ENCODE measurements at places on chromosomes 5 and 9. TPM values are rescaled to one million over a fixed set of nuclear protein-coding genes. Genes with fewer than 3 reads are reported as not detected.

DNA sequence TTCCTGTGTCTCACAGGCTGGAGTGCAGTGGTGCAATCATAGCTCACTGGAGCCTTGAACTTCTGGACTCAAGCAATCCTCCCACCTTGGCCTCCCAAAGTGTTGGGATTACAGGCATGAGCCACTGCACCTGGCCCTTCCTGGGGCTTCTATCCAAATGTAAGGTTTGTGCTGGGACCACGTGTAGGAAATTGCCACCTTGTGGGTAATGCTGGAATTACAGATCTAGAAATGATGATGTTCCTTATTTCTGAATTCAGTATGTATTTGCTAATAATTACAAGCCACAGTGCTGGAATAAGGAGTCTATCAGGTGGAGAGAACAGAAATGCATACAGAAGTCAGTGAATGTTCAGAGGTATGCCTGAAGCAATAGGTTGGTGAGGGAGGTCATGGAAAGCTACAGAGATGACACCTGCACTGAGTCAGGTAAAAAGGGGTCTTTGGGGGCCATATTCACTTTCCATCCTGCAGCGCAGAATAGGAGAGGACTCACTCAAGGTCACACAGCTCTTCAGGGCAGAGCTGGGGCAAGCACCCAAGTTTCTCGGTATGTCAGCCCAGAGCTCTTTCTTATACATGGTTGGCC is 8.8 kb upstream of the IGFBPL1 start:
- no peak for DNase-seq

Gene SH3TC2
- 1.3 TPM for polyA plus RNA-seq

- DNase-seq: no peak
Measured at GRCh38 chr5:76789991-76790581, 28.7 kb upstream of the F2RL1 start.

GRCh38 chr5:5605170-5605764 is 182.8 kb downstream of the ICE1 start:
- no peak for DNase-seq

Gene MYOZ3
- polyA plus RNA-seq: 13.0 TPM

Gene SPINK7
- polyA plus RNA-seq: 0.35 TPM

Gene TEX48
- not detected for polyA plus RNA-seq

DNA sequence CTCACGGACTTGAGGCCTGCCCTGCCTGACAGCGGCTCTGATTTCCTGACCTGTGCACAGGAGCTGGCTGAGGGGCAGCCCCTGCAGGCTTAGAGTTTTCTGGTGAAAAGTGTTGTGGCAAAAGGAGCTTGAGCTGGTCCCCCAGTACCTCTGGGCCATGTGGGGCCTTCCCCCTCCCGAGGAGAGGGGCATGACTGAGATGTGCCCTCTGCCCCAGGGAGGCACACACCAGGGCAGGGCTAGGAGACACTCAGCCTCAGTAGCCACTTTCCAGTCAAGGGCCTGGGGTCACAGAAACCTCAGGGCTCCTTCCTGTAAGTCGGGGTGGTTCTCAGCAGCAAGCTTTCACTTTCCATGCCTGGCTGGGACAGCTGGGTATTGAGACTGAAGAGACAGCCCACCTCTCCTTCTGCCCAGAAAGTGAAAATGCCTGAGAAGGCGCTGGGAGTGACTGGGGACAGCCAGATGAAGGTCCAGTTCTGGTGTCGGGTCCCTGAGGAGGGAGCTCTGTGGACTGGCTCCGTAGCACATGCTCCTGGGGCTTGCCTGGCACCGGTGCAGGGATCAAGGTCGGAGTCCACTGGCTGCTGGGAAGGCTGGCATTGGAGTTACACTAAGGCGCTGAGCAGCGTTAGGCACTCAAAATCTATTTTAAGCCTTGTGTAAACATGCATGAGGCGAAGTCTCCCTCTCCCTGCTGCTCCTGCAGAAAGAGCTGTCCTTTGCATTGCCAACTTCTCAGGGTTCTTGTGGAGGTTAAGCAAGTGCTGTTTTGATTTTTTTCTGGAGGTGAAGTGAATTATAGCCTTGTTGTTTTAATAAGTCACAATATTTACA is 394.9 kb downstream of the GADD45G start:
- peak; percentile 73 for DNase-seq

- no peak for DNase-seq
Measured at GRCh38 chr9:115276621-115277020, 158.7 kb upstream of the TNC start.

- no peak for DNase-seq
Measured at GRCh38 chr5:119336845-119337580, 18.8 kb upstream of the TNFAIP8 start.

Gene FOXE1
- polyA plus RNA-seq: not detected

DNA sequence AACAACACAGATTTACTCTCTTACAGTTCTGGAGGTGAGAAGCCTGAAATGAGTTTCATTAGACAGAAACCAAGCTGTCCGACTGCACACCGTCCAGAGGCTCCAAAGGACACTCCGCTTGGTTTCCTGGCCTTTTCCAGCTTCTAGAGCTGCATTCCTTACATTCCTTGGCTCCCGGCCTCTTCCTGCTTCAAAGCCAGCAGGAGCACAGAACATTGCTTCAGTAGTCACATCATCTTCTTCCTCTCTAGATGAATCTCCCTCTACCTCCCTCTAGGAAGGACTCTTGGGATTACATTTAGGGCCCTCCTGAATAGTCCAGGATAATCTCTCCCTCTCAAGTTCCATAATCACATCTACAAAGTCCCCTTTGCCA is 213.3 kb downstream of the CDK5RAP2 start:
- no peak for DNase-seq

GRCh38 chr9:9820436-9820835 is 792.4 kb downstream of the PTPRD start:
- DNase-seq: no peak

Gene SPINK4
- not detected for polyA plus RNA-seq

Gene GAPT
- polyA plus RNA-seq: 0.75 TPM

Gene CARD19
- polyA plus RNA-seq: 18.1 TPM

DNA sequence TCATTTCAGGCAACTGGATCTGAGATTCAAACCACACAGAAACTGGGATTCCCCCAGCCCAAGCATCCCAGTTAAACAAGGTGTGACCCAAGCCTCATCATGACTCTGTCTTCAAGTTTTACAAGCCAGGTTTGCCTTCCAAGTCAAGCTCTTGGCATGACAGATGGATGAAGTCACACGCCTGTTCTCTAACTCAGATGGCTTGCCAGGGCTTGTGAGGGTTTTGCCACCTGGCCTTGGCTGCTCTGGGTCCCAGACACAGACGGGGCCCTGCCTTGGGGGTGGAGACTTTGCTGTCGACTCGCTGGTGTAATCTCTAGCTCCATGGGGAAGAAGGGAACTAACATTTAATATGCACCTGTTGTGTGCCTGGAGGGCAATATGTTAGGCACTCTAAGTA is 95.8 kb upstream of the RARS1 start:
- no peak for DNase-seq

Gene CRHBP
- polyA plus RNA-seq: 0.48 TPM

DNA sequence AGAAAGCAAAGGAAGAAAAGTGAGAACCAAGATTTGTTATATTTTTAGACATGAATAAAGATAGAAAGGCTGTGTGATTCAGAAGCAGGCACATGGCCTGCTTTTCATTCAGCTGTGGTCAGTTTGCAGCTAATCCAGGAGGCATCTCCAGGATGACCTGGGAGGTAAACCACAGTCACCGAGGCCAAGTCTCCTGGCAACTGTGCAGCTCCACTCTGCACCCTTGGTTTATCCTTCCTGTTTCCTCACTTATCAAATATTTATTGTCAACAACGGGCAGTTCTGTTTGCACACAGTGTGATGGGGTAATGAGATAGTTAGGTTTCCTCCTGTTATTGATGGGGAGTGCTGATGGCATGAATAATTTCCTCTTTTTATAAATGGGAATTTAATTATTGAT is 243.0 kb downstream of the PSAT1 start:
- DNase-seq: no peak

Gene STKLD1
- 2.6 TPM for polyA plus RNA-seq

DNA sequence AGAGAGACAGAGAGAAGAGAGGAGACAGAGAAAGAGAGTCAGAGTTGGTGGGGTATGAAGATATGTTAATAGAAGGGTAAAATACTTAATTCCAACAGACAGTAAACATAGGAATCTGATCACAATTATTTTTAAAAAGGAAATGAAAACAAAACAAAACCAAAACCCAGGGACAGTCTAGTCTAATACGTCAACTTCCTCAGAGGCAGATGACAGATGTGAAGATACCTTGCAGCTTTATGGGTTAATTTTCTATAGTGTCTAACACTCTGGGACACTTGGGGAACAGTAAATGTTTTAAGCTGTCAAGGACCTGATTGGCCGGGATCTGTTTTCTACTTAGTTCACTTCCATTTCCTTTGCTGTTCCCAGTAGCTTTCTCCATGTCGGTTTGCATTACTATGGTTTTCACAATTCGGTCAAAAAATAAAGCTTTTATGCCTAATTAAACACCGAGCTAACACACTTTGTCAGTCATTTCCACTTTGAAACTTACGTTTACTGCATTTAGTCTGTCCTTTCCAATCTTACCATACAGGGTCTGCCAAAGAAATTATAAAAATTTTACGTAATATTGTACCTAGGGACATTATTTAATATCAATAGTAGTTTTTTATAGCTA is 216.5 kb downstream of the MCTP1 start:
- DNase-seq: no peak

GRCh38 chr5:18152671-18153070 is 518.4 kb downstream of the TAF11L14 start:
- no peak for DNase-seq

GRCh38 chr9:95627802-95628201 is 111.0 kb upstream of the PTCH1 start:
- no peak for DNase-seq

Gene PCDHB12
- polyA plus RNA-seq: 5.1 TPM

GRCh38 chr9:113641100-113641885 is 177.8 kb downstream of the RGS3 start:
- no peak for DNase-seq

DNA sequence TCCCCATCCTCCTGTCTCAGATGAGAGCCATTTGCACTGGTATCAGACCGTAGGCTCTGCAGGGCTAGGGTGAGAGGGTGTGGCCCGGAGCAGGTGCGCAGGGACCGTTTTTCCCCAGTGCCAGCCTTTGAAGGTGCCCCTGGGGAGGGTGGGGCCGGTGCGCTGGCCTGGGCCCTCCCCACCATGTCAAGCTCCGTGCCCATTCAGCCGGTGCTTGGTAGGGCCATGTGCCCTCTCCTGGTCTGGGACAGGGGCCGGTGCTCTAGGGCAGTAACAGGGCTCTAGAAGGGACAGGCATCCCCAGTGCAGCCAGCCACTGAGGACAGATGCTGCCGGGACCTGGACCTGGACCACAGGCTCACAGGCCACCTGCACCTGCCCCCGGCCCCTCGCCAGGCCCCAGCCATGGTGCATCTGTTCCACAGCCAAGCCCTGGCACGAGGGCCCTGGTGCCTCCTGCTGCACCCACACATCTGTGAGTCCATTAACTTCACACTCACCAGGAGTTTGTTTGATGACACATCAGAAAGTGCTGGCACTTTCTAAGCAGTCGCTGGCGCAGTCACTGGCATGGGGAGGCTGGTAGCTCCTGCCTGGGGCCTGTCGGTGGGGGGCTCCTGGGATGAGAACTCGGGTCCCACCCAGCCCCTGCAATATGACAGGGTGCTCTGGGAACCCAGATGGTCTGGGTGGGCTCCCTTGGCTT is 5.0 kb upstream of the QRFP start:
- no peak for DNase-seq

GRCh38 chr9:127124111-127124531 is 1.7 kb upstream of the ANGPTL2 start:
- DNase-seq: no peak

DNA sequence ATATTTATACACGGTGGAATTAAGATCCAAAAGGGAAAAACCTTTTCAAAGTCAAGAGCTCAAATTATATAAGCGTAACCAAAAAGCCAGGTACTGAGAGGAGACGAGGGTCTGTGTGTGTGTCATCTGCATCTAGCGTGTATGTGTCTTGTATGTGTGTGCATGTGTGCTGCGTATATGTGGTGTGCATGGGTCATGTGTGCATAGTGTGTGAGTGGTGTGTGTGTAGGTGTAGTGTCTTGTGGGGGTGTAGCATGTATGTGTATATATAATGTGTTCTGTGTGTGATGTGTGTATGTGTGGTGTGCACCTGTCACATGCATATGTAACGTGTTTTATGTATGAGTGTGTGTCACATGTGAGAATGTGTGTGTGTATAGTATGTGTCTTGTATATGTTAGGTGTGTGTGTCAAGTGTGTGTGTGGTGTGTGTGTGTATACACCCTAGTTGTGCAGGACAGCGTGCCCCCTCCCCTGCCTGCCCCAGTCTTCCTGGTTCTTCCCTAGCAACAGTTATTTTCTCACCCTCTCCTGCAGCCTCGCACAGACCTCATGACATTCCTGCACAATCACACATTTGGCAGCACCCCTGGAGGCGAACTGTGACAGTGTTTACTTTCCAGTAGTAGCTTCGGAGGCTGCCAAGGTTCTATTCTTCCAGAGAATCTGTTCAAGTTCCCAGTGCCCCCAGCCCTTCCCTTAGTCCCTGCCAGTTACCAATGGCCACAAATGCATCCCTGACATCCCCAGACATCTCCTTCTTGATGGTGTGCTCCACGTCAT is 27.1 kb upstream of the TNIP1 start:
- DNase-seq: no peak

DNA sequence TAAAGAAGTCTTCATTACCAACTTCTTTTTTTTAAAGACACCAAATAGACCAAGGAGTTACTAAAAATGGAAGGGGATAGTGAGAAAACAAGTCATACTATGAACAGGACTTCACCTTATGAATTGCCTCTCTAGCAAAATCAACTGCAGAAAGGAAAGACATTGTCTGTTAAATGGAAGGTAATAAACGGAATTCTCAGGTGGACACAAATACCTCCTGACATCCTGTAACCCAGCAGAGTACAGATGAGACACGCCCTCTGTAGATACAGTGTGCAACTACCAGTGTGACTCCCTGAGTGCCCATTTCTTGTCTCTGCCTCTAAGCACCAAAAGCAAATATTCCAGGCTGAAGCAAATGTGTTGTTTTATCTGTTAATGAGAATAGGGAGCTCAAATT is 12.2 kb upstream of the PLPP1 start:
- no peak for DNase-seq

- no peak for DNase-seq
Measured at GRCh38 chr9:34311499-34312185, 17.4 kb downstream of the KIF24 start.

GRCh38 chr5:166211640-166212039 is 2079.8 kb upstream of the WWC1 start:
- DNase-seq: no peak

DNA sequence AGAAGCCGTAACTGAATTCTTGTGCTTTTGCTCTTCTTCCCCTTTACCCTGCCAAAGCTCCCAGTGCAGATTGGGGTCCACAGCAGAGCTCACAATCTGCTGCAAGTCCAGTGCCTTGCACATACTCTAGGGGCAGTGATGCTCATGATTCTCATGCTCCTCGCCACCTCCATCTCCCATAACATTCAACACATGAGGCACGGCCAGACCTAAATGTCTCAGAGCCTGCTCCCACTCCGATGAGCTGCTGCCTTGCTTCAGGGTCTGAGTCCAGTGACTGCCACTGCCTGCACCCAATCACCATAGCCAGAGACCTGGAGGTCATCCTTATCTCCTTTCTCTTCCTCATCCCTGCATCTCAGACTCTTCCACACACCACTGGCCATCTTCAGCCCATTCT is 10.5 kb downstream of the CSF1R start:
- no peak for DNase-seq

GRCh38 chr5:143521846-143522400 is 118.4 kb upstream of the NR3C1 start:
- no peak for DNase-seq

Gene ASTN2
- polyA plus RNA-seq: 4.8 TPM

GRCh38 chr5:111513131-111513520 is 791 bp upstream of the STARD4 start:
- DNase-seq: no peak

GRCh38 chr9:108687006-108687987 is 168.5 kb downstream of the ACTL7B start:
- no peak for DNase-seq

Measured in right lung (tissue), 10 donors.